HL-60 (cell line): ENCODE measurements at places on chromosomes 16 and 17.

DNA sequence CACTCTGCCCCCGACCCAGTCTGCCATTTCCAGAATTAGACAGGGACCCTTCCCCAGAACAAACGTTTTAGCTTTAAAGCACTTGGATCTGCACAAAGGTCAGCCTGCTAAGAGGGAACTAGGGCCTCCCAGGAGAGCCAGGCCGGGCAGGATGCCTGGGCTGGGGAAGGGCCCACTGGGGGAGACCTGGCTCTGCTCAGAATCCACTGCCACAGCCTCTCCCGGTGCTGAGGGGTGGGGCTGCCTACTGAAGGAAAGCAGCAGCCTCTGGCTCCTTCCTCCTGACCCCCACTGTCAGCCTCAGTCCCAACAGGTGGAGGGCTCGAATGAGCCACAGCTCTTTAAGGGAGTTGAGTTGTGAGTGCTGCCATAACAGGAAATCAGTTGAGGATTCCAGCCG lies 1.7 kb downstream of the YBX2 start:
- DNase-seq, result no peak

DNA sequence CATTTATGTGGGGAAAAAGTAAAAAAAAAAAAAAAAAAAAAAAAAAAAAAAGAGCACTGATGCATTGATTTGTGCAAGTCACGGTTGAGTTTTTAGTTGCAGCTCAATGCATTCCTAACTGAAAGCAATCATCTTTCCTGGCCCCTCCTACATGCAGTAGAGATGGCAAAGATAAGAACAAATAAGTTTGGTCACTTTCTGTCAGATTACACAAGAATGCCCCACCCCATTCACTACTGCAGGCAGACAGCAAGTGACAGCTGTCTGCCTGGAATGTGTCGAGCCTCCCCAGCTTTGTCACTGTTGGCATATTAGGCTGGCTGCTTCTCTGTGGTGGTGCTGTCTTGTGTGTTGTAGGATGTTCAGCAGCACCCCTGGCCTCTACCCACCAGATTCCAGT lies 243.5 kb downstream of the FOXL1 start:
- DNase-seq, result no peak

DNA sequence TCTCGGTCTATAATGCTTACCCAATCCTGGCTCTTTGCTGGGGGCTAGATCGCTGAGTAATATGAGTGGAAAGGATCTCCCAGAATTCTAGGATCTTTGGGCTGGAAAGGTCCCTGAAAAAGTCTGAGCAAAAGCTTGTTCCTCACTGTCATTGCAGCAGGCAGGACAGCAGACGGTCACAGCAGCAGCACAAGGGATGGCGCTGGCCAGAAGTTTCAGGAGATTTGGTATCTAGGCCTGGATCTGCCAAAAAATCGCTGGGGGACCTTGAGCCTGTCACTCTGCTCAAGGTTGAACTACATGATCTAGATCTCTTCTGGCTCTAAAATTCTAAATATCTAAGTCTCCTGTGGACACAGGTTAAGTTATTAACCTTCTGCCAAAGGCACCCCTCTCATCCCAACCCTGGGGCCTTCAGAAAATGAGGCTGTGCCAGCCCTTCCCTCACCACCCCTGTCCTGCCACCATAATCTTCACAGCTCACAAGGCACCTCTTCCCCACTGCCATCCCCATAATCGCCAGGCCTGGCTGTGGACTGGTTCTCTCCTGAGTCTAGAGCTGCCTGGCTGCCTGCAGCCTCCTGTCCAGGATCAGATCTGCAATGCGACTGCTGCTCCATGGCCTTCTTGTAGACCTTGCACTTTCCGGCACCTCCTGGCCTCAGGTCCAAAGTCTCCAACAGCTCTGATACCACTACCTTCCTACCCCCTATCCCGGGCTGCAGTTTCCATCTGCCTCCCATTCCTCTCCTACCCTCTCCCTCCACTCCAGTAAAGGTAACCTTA lies 10.2 kb downstream of the MYO18A start:
- no peak for DNase-seq

- no peak for DNase-seq
These were observed 57.1 kb upstream of the KIF2B start for GRCh38 chr17:53765609-53766008.

DNA sequence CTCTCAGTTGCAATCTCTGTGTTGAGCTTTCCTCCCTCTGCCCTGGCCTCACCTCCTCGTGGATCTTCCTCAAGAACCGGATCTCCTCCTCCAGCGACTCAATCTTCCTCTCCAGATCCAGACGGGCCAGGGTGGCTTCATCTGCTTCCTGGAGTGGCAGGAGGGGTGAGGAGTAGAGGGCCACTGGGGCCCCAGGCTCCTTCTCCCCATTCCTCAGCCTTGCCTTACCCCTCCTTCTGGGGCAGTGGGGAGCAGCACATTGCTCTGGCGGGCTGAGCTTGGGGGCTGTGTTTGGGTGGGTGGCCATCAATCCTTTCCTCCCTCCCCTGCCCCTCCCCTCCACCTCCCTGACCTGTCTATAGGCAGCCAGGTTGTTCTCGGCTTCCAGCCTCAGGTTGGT lies 1.6 kb downstream of the GFAP start:
- DNase-seq, result no peak

DNA sequence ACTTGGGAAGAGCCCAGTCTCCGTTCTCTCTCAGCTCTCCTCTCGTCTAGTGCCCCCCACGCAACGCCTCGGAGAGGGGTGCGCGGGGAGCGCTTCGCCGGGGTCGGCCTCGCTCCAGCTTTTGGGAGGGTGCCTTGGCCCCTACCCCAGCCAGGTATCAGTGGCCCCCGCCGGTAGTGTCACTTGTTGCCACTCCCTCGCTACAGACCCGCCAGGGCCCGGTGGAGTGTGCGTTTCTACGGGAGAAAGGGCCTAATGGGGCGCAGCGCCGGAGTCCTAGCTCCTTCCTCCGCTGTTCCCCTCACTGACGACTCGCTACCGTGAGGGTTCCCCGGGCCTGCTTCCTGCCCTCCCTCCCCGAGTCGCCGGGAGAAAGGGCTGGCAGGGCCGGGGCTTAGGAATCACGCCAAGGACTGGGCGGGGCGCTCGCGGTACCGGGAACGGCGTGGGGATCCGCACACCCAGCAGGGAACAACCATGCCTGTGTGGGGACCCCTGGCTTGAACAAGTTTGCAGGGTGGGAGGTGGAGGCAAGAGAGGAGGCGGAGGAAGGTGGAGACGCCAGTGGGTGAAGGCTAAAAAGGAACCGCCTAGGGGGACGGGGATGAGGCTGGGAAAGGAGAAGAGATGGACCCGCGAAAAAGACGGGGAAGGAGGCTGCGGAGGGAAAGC lies 997 bp upstream of the CDH11 start:
- no peak for DNase-seq

DNA sequence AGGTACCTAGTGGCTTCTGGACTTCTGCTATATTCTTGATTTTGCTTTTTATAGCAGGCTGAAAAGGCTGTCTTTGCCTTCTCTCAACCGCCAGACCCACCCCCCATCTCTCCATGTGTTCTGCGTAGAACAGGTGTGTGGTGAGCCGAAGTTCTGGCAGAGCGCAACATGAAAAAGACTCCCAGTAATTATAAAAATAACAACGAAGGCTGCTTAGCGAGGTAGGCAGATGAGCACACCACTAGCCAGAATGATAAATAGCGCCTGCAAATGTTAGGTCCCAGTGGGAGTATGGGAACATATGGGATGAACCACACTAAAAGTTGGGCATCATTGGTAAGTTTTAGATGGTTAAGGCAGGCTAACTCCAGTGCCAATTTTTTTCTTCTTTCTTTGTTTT lies 14.0 kb upstream of the RBFOX1 start:
- no peak for DNase-seq

GRCh38 chr16:88385831-88386815 lies 3.4 kb downstream of the ZNF469 start:
- no peak for DNase-seq

GRCh38 chr16:14278749-14279148 lies 207.6 kb downstream of the MRTFB start:
- no peak for DNase-seq

DNA sequence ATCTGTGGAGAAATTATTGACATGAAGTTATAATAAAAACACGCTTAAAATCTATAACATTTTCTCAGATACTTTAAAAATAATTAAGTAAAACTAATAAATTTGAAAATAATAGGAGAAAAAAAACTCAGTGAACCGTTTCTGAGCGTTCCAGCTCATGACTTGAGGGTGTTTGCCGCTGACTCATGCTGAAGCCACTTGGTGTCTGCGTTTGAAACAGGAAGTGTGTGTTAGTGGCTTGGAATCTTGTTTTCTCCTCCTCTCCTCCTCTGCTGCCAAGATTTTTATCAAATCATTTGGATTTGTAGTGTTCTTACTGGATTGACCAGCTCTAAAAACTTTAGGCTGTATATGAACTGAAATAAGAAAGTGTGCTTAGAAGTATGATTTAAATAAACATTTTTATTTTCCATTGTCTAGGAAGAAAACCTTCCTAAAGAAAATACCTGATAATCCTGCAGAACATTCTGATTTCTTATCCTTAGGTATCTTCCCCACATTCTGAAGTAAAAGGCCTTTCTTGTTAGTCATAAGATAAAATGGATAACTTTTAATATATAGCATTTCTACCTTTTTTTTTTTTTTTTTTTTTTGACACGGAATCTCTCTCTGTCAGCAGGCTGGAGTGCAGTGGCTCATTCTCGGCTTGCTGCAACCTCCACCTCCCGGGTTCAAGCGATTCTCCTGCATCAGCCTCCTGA lies 30.8 kb downstream of the USP10 start:
- DNase-seq, result peak; percentile 72

DNA sequence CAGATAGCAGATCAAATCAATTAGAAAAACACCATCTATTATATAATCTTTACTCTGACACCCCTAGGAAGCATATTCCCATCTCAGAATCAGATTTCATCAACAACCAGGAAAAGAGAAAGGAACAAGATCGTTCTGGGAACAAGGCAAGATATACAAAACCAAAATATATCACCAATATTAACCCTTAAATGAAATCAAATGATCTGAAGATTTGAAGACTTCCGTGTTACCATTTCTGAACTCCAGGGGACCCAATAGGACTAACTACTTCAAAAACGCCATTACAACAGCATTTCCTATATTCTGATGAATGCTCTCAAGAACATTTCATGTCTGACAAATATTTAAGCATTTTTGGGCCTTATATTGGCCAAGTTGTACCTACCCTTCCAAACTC lies 624.2 kb upstream of the ZFHX3 start:
- no peak for DNase-seq

DNA sequence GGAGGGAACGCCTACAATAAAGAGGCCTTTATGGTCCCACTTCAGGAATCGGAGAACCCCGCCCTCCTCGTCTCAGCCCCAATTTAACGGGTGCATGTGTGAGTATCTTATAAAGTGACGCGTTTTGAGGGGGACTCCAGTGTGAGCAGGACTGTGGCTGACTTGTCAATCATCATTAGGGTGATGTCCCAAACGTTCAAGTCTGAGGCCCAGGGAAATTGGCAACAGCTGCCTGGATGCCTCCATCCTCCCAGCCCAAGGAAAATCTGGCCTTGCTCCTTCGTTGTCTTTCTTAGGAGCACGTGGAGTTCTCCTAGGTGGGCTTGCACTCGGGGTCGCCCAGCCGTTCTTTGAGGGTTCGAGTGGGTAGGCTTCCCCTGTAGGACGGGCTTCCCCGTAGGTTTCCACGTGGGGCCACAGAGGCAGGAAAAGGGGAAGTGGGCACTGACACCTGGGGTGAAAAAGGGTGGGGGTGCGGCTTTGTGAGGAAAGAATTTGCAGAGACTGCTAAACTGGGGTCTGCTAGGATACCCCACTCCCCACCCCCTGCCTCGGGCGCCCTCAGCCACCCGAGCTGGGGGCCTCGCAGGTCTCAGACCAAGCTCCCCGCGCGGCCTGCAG lies 561 bp upstream of the HERPUD1 start:
- DNase-seq, result no peak

GRCh38 chr16:20923876-20924275 lies 23.3 kb downstream of the LYRM1 start:
- no peak for DNase-seq

GRCh38 chr17:28347261-28347891 lies 10.0 kb downstream of the POLDIP2 start:
- DNase-seq, result no peak

DNA sequence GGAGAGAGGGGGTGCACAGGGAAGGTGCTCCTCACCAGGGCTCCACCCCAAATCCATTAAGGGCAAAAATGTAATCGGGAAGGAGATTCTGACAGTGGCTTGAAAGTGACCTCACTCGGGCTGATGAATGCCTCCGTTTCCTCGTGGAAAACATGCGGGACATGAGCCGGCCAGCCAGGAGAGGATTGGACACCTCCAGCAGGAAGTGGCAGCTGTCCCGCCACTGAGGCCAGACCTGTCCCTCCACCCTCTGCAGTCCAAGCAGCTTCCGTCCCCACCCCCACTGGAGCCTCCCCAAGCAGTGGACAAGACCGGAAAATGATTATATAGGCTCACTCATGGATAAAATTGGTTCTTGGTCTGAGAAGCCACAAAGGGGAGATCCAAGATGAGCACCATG lies 82.1 kb upstream of the CCL1 start:
- no peak for DNase-seq

GRCh38 chr16:4525069-4525468 lies 13.5 kb downstream of the CDIP1 start:
- DNase-seq, result no peak

DNA sequence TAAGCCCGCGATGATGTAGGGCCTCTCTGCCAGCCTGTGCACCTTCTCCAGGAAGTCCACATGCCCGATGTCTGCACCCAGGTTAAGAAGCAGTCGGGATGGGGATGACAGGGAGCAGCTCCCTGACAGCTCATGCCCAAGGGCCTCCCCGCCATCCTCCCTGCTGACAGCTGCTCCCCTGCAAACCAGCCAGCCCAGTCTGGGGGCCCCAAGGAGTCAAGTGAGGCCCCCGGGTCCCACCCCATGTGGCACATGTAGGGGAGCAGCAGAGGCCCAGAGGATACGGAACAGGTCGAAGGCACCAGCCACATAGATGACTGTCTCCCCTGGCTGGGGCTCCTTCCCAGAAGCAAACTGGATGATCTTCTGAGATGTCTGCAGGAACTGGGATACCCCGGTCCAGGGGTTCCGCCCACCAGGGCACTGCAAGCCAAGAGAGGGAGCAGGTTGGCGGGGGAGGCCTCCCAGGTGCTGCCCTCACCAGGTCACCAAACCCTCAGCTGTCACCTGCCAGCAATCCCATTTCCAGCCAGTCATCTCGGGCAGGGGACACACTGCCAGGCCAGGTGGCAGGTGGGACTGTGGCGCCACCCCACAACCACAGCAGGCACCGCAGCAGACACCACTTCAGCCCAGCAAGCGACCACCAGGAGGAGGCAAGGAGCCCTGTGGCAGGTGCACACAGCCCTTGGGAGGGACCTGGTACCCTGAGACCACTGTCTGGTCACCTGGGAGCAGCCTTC lies 4.6 kb downstream of the PCYT2 start:
- DNase-seq, result no peak

- no peak for DNase-seq
These were observed 6.5 kb upstream of the NCBP3 start for GRCh38 chr17:3852561-3852960.

- no peak for DNase-seq
These were observed 833 bp downstream of the TERF2 start for GRCh38 chr16:69384974-69385373.

GRCh38 chr17:67475161-67475937 lies 98.3 kb downstream of the PITPNC1 start:
- no peak for DNase-seq

- peak; percentile 37 for DNase-seq
These were observed 38.2 kb upstream of the LITAF start for GRCh38 chr16:11624636-11625607.

GRCh38 chr17:64400642-64401041 lies 10.0 kb upstream of the PECAM1 start:
- no peak for DNase-seq
